ENCODE measurements at places on chromosomes 2 and 18. TPM values are rescaled to one million over a fixed set of nuclear protein-coding genes. Genes with fewer than 3 reads are reported as not detected.

KIAA2012 gene
- not detected for total RNA-seq

DNA sequence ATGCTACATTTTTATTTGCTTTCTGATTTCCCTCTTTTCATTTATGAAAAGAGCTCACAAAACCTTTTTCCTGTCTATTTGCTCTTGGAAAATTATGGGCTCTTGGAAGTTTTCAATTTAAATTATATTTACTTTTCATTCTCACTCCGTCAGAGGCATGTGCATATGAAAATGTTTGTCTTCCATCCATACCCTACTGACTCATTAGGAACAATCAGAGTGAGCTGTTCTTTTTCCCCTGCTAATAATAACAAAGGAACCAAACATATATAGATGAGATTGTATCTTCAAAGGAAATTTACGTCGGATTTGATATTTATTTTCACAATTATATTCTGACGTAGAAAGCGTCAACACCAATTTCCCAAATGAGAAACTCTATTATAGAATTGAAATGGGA is 1101.2 kb downstream of the TSN start:
- H3K27me3 ChIP-seq, result no peaks in the 10 kb centered on the region
- no peaks in the 10 kb centered on the region for H3K4me1 ChIP-seq
- no peak overlapping the region for H3K27ac ChIP-seq
- no peaks in the 10 kb centered on the region for H3K36me3 ChIP-seq
- H3K4me3 ChIP-seq, result no peak overlapping the region

TTLL4 gene
- 52.1 TPM for total RNA-seq

- DNase-seq, result no peak
- H3K27me3 ChIP-seq, result no peaks in the 10 kb centered on the region
- H3K27ac ChIP-seq, result no peak overlapping the region
- H3K4me1 ChIP-seq, result no peaks in the 10 kb centered on the region
- no peak overlapping the region for H3K4me3 ChIP-seq
Measured at GRCh38 chr2:53829273-53829979, 30.3 kb downstream of the GPR75 start.

CD226 gene
- total RNA-seq, result not detected
